Endothelial cell of umbilical vein (primary cell): ENCODE measurements at places on chromosomes 11 and 22.

- no peak for DNase-seq
Measured at GRCh38 chr11:14237444-14237961, 121.5 kb downstream of the RRAS2 start.

- peak; percentile 68 for DNase-seq
Measured at GRCh38 chr11:82854242-82854641, 46.0 kb downstream of the PRCP start.

DNA sequence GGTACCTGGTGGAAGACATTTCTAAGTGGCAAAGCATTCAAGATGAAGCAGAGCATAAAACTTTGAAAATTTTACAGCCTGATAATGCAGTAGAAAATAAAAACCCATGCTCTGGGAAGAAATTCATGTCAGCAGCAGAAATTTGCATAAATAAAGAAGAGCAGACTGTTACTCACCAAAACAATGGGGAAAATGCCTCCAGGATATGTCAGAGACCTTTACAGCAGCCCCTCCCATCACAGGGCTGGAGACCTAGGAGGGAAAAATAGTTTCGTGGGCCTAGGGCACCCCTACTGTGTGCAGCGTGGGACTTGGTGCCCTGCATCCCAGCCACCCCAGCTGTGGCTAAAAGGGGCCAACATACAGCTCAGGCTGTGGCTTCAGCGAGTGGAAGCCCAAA, 5.4 kb upstream of the DKK3 start:
- no peak for DNase-seq

DNA sequence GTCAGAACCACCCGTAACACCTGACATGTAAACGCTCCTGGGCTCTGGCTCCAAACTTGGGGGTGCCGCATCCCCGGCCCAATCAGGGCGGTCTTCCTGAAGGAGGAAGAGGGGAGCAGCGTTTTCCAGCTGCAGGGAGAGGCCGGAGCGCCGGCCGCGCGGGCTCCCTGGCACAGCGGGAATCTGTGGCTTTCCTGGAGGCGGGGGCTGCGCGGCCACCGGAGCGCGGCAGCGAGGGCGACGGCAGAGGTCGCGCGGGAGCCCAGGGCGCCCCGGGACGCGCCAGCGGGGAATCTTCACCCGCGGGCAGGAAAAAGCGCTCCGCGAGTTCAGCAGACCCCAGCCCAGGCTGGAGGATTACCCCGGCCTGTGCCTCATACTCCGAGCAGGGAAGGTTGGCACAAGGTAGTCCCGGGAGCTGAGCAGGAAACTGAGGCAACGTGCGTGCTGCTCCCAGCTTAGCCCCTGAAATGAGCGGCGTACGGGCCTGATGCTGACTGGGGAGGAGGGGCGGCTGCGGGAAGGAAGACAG, 600 bp upstream of the ESAM start:
- no peak for DNase-seq

DNA sequence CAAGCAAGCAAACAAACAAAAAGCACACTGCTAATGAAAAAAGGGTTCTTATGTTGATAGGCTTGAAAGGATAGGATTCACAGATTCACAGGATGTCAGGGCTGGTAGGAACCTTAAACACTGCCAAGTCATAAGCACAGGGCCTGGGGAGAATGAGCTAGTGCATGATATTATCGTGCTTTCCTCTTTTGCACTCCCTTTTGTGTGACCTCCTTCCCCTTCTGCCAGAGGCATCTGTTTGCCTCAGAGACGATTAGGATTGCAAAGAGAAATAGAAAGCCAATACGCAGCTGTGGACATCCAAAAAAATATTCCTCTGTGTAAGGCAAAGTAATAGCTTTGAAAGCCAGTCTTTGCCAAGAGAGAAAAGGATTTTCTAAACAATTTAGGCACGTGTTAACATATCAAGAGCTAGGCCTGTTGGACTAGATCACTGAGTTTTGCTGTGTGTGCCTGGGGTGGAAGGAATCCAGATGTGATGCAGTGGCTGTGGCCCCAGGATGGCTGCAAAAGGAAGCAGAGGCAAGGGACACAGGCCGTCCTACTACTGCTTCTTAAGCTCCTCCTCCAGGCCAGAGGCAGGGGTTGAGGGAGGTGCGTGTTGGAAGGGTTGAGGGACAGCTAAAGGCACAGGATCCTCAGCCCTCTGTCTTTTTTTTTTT, 30.6 kb downstream of the MCHR1 start:
- DNase-seq, result no peak

- peak; percentile 62 for DNase-seq
Measured at GRCh38 chr11:62880231-62880802, 379 bp upstream of the SLC3A2 start.

- DNase-seq, result peak; percentile 52
Measured at GRCh38 chr11:10534316-10534715, 6.7 kb downstream of the RNF141 start.

DNA sequence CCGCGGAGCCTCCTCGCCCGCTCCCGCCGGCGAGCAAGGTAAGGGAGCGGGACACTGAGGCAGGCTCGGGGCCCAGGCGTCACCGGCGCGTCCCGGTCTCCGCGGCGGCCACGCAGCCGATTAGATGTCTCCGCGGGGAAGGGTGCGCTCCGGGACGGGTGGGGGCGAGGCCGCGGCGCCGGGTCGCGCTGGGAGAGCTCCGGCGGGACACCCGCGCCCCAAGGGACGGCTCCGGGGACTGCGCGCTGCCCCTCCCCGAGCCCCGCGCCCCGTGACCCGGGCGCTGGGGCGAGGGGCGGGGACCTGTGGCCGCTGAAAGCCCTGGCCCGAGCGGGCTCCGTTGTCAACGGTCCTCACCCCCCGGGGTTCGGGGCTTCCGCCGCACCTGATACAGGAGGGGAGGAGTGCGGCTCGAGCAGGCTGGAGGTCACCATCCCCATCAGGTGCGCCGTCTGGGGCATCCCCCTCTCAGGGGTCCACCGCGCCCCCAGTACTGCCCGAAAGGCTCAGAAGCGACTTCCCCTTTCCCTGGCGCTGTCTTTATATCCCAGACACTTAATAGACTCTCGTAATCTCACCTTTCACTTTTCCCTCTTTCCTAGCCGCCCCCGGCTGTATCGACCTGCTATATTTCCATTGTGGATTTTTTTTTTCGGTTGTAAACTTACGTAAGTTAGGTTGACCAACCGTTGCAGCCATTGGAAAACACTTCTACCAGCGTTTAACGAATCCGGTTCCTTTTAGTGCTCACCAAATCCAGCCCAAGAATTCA, 573 bp downstream of the PPFIA1 start:
- DNase-seq, result peak; percentile 36

GRCh38 chr22:41526226-41526829, 17.9 kb downstream of the POLR3H start:
- no peak for DNase-seq

DNA sequence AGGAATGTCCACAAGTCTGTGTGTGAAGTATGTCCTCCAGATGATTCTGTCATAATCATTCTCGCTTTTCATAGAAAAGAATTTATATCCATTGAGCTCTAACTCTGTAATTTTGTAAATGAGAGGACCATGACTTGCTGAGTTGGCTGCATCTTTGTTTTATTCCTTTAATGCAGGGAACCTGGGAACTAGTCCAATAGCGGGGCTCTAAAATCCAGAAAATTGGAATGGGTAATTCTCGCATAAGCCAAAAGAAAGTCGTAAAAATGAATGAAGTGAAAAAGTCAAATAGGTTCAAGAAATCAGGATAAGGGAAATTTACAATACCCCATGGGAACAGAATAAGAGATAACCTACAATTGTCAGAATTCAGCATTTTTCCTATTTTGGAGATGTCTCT, 232.5 kb downstream of the RAB38 start:
- no peak for DNase-seq

- DNase-seq, result peak; percentile 60
Measured at GRCh38 chr11:19660076-19660475, 52.6 kb upstream of the NAV2 start.

GRCh38 chr22:47558828-47559700, 796.6 kb downstream of the TBC1D22A start:
- no peak for DNase-seq

- DNase-seq, result no peak
Measured at GRCh38 chr11:82673631-82674030, 60.0 kb downstream of the FAM181B start.

DNA sequence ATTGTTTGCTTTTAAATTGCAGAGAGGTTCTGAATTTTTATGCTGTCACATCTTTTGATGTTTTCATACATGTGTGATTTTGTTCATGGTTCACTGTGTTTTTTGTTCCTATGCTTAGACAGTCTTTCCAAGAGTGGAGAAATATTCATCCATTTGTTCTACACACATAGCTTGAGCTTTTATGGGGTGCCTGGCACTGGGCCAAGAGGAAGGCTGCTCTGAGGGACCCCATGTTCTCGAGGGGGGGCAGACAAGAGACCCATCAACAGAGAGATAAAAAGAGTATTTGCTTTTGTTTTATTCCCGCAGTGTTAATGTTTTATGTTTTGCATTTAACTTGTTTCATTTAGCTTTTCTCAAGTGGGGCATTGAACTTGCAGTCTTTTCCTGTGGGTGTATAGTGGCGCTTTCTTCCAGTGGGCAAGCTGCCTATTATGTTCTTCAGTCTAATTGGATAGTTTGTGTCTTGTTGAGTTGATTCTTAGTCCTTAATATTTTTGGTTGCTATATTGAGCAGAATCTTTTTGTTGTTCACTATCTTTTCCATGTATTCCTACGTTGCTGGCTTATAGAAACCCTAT, 57.7 kb downstream of the CABIN1 start:
- peak; percentile 13 for DNase-seq

GRCh38 chr11:5368502-5369043, 15.0 kb upstream of the OR51M1 start:
- DNase-seq, result no peak

GRCh38 chr11:117973503-117973860, 12.7 kb upstream of the IL10RA start:
- DNase-seq, result no peak

DNA sequence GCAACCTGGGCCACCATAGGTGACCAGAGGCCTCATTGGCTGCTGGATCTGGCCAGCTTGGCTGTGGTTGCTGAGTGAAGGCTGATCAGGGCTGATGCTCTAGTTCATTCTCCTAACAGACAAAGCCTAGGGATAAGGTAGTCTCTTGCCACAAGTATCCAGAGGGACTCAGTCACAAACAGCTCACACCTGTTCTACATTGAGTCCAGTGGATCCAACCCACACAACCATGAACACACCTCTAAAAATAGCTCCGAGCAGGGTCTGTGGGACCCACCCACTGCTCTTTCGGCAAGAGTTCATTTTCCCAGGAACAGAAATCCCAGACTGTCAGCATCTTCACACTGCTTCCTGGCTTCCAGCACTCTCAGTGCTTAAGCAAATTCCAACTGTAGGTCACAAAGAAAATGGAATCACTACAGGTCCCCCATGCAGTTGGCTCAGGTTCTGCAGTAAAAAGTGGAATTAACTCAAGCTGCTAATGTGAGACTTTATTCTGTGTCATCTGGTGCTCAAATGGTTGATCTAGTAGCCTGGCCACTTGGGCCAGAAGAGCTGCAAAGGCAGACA, 67.3 kb downstream of the PPFIBP2 start:
- no peak for DNase-seq

- DNase-seq, result no peak
Measured at GRCh38 chr22:49394116-49394785, 433.4 kb downstream of the BRD1 start.

DNA sequence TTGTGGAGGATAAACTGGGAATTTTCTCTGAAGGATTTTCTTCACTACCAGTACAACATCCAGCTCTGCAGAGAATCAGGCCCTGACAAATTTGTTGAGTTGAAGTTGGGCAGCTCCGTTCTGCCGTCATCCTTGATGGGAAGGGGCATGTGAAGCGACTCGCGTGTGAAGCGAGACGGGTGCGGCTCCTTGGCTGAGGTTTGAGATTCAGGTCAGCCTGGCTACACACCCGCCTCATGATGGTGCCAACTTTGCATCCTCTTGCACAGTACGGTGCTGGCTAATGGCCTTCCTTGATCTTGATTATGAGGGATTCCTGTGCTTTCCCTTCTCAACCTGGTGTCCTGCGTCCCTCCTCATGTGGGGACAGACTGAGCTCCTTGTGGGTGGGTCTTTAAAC, 19.7 kb upstream of the CDC42EP2 start:
- DNase-seq, result no peak

- DNase-seq, result no peak
Measured at GRCh38 chr11:133698654-133699053, 146.7 kb downstream of the SPATA19 start.

DNA sequence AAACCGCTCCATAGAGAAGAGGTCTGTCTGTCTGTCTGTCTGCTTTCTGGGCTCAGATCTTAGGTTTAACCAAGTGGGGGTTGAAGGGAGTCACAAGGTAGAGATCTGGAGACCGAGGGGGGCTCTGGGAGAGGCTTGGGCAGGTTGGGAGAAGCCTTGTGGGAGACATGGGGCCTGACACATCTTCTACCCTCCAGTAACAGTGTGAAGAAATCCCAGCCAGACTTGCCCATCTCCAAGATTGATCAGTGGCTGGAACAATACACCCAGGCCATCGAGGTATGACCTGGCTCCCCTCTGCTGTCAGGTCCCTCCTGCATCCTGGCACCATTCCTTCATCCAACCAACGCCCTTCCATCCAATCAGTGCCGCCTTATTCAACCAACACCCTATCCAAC, 7.4 kb downstream of the PRR33 start:
- DNase-seq, result no peak

DNA sequence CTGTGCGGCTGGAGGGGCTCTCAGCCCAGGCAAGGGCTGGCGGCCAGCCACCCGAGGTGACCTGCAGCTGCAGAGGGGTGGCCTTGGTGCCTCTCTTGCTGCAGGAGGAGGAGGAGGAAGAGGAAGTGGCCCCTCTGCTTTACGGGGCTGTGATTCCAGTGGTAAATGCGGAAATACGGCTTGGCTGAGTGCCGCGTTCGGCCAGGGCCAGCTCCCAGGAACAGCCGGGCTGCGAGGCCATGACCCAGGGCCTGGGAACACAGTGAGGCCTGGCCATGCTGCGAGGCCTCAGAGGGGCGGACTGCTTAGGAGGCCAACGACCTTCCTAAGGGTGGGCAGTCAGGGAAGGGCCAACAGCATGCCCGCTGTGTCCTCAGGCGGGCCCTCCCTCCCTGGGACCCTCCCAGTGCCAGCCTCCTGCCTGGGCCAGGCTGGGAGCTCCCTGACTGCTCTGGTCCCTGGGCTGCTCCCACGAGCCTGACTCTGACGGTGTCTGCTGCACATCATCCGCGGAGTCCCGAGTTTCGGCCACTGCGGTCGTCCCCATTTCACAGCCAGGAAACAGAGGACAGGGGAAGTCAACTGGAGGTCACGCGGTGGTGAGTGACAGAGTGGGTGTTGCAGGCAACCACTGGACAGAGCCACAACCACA, 20.8 kb upstream of the PPARA start:
- no peak for DNase-seq

DNA sequence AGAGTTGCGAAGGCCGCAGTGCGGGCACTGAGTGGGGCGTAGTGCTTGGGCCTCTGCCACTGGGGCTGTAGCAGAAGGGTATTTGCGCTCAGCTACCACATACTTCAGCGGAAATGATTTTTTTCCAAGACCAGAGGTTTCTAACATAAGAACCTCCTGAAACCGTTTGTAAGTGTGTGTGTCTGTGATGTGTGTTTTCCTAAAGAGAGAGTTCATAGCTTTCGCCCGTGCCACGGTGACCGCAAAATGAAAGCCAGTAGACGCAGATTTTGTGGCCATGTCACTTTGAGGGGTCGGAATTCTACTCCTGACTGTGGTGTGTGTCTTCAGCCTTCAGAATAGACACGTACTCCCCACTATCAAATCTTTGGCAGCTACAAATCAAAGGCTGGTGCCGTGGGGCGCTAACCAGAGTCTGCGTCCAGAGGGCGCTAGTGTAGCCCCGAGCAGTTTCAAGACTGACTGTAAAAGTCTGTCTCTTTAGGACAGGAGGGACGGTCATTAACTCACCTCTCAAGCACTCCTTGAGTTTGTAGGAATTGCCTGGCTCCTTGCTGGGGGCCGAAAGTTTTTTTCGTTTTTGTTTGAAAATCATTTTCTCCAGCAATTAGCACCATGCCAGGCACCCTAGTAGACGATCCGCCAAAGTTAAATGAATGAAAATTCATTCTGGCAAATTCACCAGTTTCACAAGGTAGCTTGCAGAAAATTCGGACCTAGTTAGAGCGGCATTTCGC, 2.5 kb upstream of the CALCA start:
- peak; percentile 52 for DNase-seq
